ENCODE measurements at places on chromosomes 1 and 21.

DNA sequence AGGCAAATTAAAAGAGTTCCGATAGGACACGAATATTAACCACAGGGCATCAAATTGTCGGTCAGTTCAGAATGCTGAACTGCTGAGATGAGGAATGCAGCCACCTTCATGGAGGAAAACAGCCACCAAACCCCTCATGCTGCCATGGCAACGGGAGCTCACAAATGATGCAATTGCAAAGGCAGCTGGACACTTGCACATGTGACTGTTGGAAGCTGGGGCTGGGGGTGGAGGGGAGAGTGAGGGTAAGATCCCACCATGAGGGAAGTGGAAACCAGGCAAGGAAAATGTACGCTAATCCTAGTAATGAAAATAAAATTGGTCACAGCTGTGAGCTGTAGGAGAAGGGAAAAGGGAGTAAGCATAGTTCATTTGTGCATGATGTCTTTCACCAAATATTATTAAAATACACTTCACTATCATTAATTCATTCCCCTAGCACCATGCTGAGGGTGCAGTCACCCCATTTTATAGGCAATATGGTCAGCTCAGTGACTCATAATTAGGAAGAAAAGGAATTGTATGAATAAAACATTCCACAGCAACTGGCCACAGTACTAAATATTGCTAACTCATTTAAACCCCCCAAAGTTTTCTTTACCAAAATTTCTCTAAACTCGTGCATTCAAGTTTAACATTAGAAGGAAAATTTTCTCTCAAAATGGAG lies 15.3 kb downstream of the BECN2 start:
- peak; percentile 46 for DNase-seq

GRCh38 chr1:196650403-196650802 lies 1.4 kb upstream of the CFH start:
- DNase-seq = no peak

DNA sequence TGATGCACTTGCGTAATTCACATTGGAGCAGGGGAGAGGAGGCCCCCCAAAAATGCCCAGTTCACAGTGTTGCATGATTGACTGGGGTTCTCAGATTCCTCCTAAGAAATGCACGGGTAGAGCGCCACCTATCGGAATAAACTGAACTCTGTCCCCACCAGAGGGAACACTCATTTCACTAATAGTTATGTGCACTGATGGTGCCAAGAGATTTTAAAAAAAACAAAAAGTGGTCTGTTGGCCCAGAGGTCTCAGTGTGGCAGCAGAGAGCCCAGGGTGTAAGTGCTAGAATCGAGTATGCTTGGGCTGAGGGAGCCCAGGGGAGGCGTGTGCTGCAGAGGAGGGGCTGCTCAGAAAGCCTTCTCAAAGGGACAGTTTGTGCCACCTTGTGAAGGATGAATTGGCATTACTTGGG lies 6.9 kb downstream of the PINK1 start:
- DNase-seq = peak; percentile 59

- DNase-seq = peak; percentile 50
These were observed 950 bp upstream of the EVA1C start for GRCh38 chr21:32411350-32412161.

DNA sequence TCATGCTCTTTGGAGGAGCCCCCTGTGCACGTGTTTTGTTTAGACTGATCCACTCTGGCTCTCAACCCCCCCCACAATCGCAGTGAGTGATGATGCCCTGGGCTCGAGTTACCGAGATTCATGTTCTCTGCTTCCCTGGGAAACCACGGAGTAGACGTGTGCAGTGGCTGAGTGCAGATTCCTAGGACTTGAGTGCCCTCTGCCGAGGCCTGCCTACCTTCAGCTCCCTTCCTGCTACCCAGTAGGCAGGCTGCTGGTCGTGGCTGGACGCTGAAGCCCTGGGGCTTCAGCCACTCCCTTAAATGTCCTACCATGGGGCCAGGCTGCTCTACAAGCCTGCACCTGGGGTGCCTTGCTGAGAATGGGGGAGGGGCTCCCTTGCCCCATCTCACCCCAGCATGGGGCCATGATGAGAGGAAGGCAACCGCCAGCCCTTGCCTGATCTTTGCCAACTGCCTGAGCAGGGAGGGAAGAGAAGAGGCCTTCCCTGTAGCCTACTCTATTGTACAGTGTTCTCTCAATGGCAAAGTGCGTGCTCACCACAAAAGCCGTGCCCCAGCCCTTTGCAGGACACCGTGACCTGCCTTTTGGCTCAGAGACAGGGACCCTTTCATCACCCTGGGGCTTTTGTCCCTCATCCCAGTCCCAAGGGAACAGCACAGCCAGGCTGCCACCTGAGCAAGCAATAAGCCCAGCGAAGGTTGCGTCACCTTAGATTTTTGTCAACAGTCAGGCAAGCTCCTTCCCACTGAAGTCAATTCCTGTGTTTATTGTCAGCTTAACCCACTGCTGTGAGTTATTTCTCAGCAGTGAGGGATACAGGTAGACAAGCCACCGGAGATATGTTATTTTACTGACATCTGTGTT lies 4.1 kb upstream of the GRIK3 start:
- no peak for DNase-seq
